ENCODE measurements at places on chromosomes 7 and 10. TPM values are rescaled to one million over a fixed set of nuclear protein-coding genes. Genes with fewer than 3 reads are reported as not detected.

The SHTN1 gene
- 1.3 TPM for total RNA-seq

The GBF1 gene
- 43.4 TPM for total RNA-seq

The SPRN gene
- 2.1 TPM for total RNA-seq

The GPR15LG gene
- total RNA-seq: not detected

The VAX1 gene
- not detected for total RNA-seq

All from pericardium fibroblast (primary cell).